ENCODE measurements at places on chromosomes 4 and X.

DNA sequence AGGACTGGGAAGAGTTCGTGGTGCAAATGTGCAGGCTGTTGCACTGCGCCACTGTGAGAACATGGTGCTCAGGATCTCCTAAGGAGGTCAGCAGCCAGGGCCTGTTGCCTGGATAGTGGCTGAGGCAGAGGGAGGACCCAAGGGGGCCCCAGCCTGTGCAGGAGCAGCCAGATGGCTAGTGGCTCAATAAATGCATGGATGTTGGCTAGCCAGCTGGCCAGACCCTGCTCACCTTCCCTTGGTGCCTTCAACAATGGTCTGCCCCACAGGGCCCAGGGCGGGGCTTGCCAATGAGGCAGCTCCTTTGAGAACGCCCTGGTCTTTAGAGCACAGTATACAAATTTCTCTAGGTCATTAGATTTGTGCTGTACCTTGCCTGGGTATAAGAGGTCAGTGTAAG lies 67.4 kb downstream of the TNIP2 start:
- DNase-seq: no peak

GRCh38 chr4:156969101-156969500 lies 2.5 kb downstream of the PDGFC start:
- DNase-seq: no peak

GRCh38 chr4:61223385-61223784 lies 23.3 kb downstream of the ADGRL3 start:
- DNase-seq: no peak

DNA sequence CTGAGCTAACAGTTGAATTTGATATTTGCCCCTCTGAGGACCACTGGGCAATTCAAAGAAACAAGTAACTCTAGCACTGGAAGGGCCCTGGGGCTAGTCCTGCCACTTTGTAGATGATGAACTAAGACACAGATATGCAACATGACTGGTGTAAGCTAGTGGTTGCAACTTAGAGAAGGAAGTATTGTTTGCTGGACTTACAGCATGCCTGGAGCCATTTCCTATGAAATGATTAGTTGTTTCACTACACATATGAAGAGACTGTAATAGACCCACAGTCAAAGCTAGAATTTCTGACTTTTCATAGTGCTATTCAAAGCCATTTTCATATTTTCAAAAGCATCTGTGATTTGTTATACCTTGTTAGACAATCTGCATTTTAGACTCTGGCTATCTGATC lies 96.2 kb downstream of the TSPAN7 start:
- DNase-seq: no peak

DNA sequence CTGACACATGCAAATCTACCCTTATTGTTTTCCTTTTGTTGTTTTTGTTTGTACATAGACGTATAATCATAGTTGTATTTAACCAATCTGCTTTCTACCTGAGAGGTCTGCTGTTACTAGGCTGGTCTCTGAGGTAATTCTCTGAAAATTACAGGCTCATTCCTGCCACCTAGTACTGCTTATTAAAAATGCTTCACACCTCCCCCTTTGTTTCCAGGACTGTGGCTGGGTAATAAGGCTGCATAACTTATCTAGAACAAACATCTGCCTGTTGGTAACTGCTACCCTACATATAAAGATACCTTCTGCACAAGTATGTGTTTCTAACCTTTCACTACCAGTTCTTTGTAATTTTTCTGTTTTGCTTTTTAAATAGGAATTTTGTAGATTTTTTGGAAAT lies 34.2 kb downstream of the COX7B2 start:
- DNase-seq: no peak

GRCh38 chr4:19772581-19772980 lies 479.1 kb upstream of the SLIT2 start:
- DNase-seq: no peak

- DNase-seq: no peak
Measured at GRCh38 chr4:84495118-84495793, 3.8 kb downstream of the NKX6-1 start.

DNA sequence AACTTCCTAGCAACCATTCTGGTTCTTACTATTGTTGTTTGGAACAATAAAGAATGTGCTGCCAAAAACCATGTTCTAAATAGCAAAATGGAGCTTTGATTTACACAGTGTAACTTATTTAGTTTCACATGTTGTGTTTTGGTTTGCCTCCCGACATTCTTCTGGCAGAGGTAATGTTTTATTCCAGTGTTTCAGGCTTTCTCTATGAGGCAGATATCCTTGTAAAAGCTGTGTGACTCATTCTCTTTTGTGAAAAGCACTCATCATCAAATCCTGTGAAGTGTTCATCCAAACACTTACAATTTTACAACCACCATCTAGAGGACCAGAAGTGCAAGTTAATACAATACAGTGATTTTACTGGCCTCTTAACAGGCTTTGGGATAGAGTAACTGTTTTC lies 219.0 kb upstream of the GIMD1 start:
- no peak for DNase-seq

DNA sequence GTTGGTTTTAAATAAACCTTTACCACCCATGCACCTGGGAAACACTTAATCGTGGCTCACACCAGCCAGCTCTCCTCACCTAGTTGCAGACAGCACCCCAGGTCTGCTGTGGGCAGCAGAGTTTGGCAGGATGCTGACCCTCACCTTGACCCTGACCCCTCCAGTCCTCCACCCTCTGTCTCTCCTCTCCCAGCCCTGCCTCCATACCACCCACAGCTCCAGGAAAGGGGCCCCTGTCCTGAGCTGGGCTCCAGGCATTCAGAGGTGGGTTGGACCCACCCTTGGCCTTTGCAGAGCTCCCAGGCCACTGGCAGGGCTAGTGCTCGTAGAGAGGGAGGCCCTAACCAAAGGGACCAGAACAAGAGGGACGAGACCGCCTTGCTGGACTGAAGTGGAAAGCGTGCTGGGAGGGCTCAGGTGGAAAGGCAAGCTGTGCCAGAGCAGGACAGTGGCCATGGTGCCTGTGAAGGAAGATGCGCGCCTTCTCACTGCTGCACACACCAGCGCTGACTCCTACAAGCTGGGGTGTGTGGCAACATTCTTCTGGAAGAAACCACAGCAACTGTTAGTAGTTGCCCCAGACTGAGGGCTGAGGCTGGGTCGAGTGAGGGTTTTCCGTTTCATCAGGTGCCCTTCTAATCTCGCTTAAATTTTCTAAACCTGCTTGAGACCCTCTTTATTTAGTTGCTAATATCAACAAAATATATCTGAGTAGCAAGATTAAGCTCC lies 10.7 kb upstream of the S100P start:
- no peak for DNase-seq

- DNase-seq: no peak
Measured at GRCh38 chrX:53631156-53631555, 55.4 kb downstream of the HUWE1 start.

GRCh38 chr4:81211956-81212355 lies 3.1 kb downstream of the PRKG2 start:
- no peak for DNase-seq

DNA sequence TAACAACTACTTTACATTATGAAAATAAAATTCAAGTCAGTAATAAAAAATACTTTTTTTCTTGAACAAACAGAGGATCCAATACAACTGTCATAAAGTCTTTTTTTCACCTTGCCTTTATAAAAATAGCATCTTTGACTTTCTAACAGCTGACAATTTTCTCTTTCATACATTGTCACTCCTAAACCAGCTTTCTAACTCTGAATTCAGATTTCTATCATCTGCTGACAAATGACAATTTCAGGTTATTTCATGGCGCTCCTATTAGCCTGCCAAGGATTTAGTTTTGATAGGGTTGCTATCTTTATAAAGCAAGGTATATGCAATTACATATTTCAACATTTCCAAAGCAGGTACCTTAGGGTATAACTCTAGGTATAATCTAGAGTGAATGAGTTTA lies 14.6 kb downstream of the NAA11 start:
- DNase-seq: no peak

DNA sequence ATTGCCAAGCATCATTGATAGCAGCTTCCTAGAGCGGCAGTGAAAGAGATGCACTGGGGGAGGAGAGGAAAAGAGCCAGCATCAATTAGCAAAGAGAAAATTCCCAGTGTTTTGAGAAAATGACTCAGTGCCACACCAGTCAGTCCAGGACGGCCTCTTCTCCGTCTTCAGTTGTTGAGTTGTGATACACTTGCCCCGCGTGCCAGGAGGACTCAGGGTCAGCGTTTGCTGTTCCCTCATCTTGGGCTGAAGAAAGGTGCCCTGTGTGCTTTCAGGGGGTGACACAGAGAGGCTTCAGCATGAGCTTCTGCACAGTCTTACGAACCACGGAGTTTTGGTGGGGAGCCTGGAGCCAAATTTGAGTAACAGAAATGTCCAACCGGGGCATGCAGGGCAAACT lies 82.3 kb downstream of the GPR143 start:
- DNase-seq: no peak

DNA sequence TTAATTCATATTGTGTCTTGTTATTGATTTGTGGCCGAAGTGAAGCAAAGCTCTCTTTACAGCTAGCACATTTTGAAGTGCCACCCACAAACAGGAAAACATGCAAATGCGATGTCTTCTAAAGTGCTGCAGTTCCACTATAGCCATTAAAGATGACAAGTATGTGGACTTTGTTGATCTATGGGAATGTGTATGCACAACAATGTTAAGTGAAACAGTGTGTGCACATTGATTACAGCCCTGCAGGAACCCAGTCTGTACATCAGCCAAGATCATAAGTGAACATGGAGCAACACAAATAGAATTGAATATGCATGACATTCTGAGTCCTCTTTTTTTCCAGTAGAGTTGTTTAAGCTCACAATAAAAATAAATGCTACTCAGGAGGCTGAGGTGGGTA lies 43.0 kb downstream of the TFDP3 start:
- DNase-seq: no peak

DNA sequence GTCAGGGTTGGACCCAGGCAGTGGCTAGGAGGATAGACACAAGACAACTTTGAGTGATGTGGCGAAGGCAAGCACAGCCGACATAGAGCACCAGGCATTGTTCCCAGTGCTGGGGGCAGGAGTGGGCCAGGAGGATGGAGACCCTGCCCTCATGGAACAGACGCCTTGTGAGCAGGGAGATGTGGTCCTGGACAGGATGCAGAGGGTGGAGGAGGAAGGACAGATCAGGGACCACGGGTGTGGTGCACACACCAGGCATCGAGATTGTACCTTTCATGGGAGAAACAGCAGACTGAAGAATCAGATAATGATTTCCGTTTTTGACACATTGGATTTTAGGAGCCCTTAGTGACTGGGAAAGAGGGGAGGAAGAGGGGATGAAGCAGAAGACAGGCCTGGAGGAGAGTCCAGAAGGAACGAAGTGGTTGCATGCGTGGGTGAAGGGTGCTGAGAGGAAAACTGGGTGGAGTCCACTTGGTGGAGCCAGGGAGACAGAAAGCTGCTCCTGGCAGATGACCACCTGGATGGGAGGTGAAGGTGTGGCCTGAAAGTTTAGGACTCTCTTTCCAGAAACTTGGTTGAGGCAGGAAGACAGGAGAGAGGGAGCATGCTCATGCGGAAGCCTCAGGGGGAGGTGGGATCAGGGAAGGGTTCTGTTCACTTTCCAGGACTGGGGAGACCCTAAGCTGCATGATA lies 27.9 kb upstream of the MAP3K15 start:
- no peak for DNase-seq

GRCh38 chr4:181827246-181827645 lies 416.0 kb upstream of the TENM3 start:
- no peak for DNase-seq

GRCh38 chr4:140330311-140330900 lies 43.0 kb upstream of the SCOC start:
- no peak for DNase-seq

DNA sequence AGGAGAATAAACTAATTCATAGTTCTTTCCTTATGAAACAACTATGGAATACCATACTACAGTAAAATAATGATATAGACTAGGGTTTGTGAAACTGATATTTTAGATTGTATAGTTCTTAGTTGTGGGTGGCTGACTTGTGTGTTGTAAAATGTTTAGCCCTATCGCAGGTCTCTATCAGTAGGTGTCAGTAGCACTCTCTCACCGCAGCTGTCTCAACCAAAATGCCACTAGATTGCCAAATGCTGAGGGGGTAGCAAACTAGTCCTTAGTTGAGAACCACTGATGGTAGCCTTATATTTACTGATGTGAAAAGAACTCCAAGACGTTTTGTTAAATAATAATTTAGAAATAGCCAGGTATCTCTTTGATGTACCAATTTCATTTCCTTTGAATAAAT lies 48.1 kb downstream of the RHOXF2B start:
- DNase-seq: no peak

- no peak for DNase-seq
Measured at GRCh38 chr4:7198440-7199128, 6.2 kb downstream of the SORCS2 start.

GRCh38 chrX:13121020-13121555 lies 76.7 kb upstream of the FAM9C start:
- DNase-seq: no peak

DNA sequence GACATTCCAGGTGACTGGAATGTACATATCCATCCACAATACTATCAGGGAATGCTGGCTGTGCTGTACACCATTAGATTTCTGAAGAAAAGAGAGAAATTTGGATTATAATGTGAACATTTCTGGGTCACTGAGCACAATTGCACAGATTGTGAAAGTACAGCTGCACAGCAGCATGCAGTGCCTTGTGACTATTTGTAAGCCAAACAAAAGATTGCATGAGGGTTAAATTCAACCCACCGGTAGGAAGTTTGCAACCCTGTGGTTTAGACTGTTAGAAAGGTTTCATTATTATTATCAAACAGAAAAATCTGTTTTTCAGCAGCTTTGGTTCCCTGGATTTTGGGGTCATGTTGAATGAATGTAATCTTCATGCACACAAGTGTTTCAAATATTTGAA lies 24.5 kb downstream of the DDIT4L start:
- no peak for DNase-seq
